ENCODE measurements at places on chromosomes 12 and 14. TPM values are rescaled to one million over a fixed set of nuclear protein-coding genes. Genes with fewer than 3 reads are reported as not detected.

The RAPGEF3 gene
- total RNA-seq, result 16.6 TPM

The CCDC177 gene
- not detected for total RNA-seq

The TMEM132D gene
- total RNA-seq, result not detected

The ZCRB1 gene
- 40.1 TPM for total RNA-seq

The STAC3 gene
- 3.8 TPM for total RNA-seq

The COCH gene
- total RNA-seq, result not detected

The TEAD4 gene
- total RNA-seq, result 18.9 TPM

The OAS1 gene
- 7.8 TPM for total RNA-seq

GRCh38 chr12:74685385-74685784, 147.8 kb downstream of the ATXN7L3B start:
- DNase-seq, result no peak

DNA sequence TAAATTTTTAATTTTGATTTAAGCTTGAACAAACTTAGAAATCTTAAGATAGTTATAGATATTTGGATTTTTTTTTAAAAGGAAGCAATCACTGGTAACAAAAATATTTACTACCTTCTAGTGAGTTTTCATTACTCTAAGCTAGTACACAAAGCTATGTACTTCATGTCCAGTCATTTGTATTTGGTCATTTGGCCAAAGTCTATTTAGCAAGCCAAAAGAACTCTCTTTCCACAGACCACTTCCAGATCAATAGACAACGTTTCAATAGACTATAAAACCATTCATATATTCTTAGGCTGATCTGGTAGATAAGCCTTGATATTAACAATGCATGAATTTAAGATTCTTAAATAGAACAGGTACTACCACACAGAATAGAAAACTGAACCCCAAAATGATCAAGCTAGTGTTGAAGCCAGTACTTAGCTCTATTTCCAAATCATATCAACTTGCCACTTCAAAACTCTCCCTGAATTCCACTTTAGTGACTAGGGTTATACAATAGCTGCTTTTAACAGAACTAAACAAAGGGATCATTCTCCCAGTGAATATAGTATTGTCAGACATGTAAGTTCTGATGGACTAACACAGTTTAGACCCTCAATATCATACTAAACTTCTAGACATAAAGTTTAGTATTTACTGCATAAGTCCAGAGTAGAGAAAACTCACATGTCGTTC, 21.7 kb downstream of the CAPRIN2 start:
- no peak for DNase-seq

- DNase-seq, result no peak
These were observed 11.1 kb upstream of the NINJ2 start for GRCh38 chr12:674272-674781.

- DNase-seq, result no peak
These were observed 4.7 kb upstream of the ZNF384 start for GRCh38 chr12:6693832-6694355.

- DNase-seq, result no peak
These were observed 107.7 kb upstream of the FKBP4 start for GRCh38 chr12:2687058-2687457.

DNA sequence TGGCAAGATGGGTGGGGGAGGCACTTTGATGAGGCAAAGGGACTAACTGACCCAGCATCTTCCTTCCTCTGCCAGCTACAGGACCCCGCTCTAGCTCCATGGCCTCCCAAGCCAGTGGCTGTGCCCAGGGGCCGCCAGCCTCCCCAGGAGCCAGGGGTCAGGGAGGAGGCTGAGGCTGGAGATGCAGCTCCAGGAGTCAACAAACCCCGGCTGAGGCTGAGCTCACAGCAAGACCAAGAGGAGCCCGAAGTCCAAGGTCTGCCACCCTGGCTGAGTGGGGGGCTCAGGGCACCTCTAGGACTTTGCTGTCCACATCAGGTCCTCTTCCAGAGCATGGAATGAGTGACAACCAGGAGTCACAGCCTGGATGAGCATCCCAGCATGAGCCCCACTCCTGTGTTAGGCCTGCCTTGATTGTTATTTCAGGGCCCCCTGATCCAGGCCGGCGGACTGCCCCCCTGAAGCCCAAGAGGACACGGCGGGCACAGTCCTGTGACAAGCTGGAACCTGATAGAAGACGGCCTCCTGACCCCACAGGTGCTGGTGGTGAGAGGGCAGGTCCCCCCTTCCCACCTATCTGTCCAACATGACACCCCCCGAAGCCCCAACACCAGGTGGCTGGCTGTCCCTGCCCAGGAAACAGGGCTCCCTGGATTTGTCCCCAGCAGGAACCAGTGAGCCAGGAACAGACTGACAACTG, 2.5 kb upstream of the CPNE6 start:
- DNase-seq, result no peak

GRCh38 chr12:24775073-24775472, 173.8 kb downstream of the BCAT1 start:
- no peak for DNase-seq

- DNase-seq, result peak; percentile 79
These were observed 505.1 kb upstream of the SYT1 start for GRCh38 chr12:78359520-78359919.

DNA sequence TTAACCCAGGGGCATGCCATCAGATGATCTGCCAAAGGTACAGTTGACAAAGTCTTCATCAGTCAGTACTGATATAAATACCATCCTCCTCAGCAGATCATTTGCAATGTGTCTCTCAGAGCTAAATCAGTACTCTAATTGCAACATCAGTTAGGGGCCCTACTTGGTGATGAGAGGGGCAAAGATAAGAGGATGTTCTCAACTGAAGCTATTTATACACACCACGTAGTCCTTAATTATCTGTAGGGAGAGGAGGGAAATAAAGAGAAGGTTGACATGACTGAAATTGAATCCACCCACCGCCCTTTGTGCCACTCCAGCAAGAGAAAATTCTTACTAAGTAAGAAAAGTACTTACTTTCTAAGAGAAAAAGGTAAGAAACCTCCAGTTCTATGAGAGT, 157.8 kb upstream of the NUDT4 start:
- no peak for DNase-seq

DNA sequence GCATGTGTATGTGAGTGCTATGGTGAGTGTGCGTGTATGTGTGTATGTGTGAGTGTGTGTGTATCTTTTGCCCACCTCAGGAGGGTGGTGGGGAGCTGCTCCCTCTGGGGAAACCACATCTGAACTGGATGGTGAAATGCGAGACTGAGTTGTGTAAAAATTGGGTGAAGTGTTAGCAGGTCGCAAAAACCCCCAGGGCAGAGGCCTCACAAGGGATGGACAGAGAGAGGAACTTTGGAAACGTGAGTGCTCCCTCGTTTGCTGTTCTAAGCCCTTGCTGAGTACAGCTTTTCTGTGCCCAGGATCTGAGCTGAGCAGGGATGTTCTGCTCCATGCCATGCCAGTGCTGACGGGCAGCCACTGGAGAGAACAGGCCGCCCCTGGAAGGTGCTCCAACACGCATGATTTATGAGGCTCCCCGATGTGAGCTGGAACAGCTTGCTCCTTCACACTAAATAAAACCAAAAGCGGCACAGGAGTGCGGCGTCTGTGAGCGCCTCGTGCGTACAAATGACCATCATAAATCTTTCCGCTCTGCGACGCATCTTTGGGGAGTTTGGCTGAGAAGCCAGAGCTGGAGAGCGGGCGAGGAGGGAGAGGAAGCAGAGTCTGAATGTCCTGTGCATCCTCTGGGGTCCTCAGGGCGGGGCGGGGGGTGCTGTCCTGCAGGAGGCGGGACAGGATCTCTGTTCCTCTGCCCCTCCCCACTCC, 14.1 kb upstream of the GALNT9 start:
- no peak for DNase-seq

DNA sequence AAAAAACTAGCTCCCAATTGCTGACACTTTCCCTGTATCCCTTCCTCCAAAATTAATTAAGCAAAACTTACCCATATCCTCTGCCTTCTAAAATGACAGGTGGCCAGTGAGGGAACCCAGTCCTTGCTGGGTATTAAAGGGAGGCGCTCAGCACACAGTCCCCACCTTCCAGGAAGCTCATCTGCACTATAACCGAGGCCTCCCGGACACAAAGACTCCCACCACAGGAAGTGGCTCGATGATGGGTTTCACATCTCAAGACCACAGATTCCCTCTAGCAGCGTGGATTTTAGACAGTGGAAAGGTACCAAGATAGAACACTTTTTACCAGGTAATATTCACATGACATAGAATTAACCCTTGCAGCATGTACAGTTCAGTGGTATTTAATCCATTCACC, 126.8 kb upstream of the NCOR2 start:
- no peak for DNase-seq

DNA sequence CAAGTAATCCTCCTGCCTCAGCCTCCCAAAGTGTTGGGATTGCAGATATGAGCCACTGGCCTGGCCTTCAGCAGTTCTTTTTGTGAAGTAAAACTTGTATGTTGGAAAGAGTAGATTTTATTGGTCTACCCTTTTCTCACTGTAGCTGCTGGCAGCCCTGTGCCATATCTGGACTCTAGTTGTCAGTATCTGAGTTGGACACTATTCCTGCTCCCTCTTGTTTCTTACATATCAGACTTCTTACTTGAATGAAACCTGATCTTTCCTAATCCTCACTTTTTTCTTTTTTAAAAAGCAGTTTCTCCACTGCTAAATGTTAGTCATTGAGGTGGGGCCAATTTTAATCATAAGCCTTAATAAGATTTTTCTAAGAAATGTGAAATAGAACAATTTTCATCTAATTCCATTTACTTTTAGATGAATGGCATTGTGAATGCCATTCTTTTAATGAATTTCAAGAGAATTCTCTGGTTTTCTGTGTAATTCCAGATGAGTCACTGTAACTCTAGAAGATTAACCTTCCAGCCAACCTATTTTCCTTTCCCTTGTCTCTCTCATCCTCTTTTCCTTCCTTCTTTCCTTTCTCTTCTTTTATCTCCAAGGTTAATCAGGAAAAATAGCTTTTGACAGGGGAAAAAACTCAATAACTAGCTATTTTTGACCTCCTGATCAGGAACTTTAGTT, 88.7 kb downstream of the APAF1 start:
- DNase-seq, result peak; percentile 25

GRCh38 chr12:28258998-28259397, 68.7 kb downstream of the CCDC91 start:
- DNase-seq, result peak; percentile 20

- no peak for DNase-seq
These were observed 101.5 kb downstream of the ELK3 start for GRCh38 chr12:96295532-96296160.

- DNase-seq, result no peak
These were observed 87.8 kb downstream of the NEDD1 start for GRCh38 chr12:96994900-96995299.

GRCh38 chr12:106984588-106985137, 2.3 kb downstream of the MTERF2 start:
- DNase-seq, result no peak
